Endodermal cell (in vitro differentiated cells): ENCODE measurements at places on chromosomes 5 and 9. TPM values are rescaled to one million over a fixed set of nuclear protein-coding genes. Genes with fewer than 3 reads are reported as not detected.

- H3K36me3 ChIP-seq = no peaks in the 10 kb centered on the region
- H3K4me3 ChIP-seq = peak overlapping the region; percentile 84
- H3K27ac ChIP-seq = no peak overlapping the region
- no peak for DNase-seq
- H3K4me1 ChIP-seq = no peaks in the 10 kb centered on the region
Observed at GRCh38 chr5:31194892-31195555, 1.5 kb downstream of the CDH6 start.

DNA sequence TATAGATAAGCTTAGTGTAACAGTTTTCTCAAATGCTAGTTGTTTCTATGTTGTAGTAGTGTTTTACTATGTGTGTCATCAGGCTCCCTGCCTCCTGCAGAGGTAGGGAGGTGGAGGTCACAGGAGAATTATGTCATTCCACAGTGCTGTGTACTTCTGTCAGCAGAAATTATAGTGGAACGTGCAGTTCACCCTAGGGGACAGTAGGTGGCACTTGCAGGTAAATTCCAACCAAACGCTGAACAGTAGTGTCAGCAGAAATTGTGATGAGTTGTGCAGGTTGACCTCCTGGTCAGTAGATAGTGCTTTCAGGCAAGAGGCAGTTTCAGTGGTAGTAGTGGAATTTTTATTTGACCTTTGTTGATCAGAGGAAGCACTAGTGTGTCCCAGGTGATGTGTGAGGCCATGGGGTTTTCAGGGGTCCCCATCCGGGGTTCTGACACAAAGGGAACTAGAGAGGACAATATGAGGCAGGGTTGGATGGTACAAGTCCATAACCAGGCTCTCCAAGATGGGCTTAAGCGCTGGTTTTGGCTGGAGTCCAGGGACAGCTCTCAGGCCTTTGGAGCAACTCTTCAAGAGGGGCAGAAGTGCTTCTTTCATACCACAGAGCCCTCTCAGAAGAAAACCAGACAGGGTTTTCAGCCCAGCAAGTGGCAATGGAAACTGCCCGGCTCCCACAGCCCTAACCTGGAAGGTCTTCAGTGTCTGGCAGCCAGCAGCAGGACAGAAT is 402.9 kb downstream of the CYLC2 start:
- H3K27ac ChIP-seq = no peak overlapping the region
- no peaks in the 10 kb centered on the region for H3K36me3 ChIP-seq
- no peaks in the 10 kb centered on the region for H3K4me1 ChIP-seq
- no peak overlapping the region for H3K4me3 ChIP-seq
- no peaks in the 10 kb centered on the region for H3K27me3 ChIP-seq

- peaks cover 4% of the 10 kb centered on the region for H3K4me1 ChIP-seq
- no peaks in the 10 kb centered on the region for H3K36me3 ChIP-seq
- peaks cover 58% of the 10 kb centered on the region for H3K27me3 ChIP-seq
- no peak overlapping the region for H3K4me3 ChIP-seq
- DNase-seq = no peak
- H3K27ac ChIP-seq = no peak overlapping the region
Observed at GRCh38 chr5:38709678-38710306, 136.0 kb upstream of the OSMR start.

- H3K4me3 ChIP-seq = no peak overlapping the region
- no peaks in the 10 kb centered on the region for H3K27me3 ChIP-seq
- H3K27ac ChIP-seq = no peak overlapping the region
- H3K36me3 ChIP-seq = no peaks in the 10 kb centered on the region
Observed at GRCh38 chr9:75935591-75935990, 45.1 kb downstream of the PCSK5 start.

DNA sequence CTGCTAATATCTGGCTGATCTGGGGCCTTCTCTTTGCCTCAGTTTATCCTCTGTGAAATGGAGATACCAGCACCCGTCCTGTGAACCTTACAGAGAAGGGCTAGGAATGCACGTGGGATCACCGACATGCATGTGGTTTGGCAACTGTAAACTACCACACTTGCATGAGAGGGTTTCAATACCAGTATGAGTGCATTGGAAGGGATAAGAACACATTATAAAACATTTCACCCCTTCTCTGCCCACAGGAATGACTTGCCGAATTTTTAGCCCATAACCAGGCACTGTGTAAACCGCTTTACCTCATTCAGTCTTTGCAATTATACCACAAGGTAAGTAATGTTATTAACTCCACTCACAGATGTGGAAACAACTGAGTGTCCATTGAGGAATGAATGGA is 8.9 kb upstream of the RAB14 start:
- H3K4me1 ChIP-seq = no peaks in the 10 kb centered on the region
- H3K27ac ChIP-seq = no peak overlapping the region
- no peak for DNase-seq
- H3K36me3 ChIP-seq = no peaks in the 10 kb centered on the region

GRCh38 chr5:132057498-132058255 is 2.8 kb upstream of the IL3 start:
- peak; percentile 24 for DNase-seq
- H3K4me3 ChIP-seq = no peak overlapping the region
- no peaks in the 10 kb centered on the region for H3K36me3 ChIP-seq
- no peaks in the 10 kb centered on the region for H3K27me3 ChIP-seq

- no peaks in the 10 kb centered on the region for H3K27me3 ChIP-seq
- H3K36me3 ChIP-seq = no peaks in the 10 kb centered on the region
- H3K4me1 ChIP-seq = no peaks in the 10 kb centered on the region
Observed at GRCh38 chr5:56264417-56265025, 31.4 kb upstream of the ANKRD55 start.

GRCh38 chr5:101605700-101606099 is 690.4 kb downstream of the SLCO4C1 start:
- no peak overlapping the region for H3K27ac ChIP-seq
- no peak overlapping the region for H3K4me3 ChIP-seq
- no peaks in the 10 kb centered on the region for H3K27me3 ChIP-seq
- no peaks in the 10 kb centered on the region for H3K36me3 ChIP-seq

DNA sequence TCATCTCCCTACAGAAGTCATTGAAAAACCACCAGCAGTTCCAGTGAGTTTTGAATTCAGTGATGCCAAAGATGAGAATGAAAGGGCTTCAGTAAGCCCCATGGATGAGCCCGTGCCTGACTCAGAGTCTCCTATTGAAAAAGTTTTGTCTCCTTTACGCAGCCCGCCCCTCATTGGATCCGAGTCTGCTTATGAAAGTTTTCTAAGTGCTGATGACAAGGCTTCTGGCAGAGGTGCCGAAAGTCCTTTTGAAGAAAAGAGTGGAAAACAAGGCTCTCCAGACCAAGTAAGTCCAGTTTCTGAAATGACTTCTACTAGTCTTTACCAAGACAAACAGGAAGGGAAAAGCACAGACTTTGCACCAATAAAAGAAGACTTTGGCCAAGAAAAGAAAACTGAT is 90.1 kb downstream of the MAP1B start:
- no peak overlapping the region for H3K4me3 ChIP-seq
- DNase-seq = no peak
- no peak overlapping the region for H3K27ac ChIP-seq
- H3K36me3 ChIP-seq = peaks cover 99% of the 10 kb centered on the region
- no peaks in the 10 kb centered on the region for H3K27me3 ChIP-seq
- no peaks in the 10 kb centered on the region for H3K4me1 ChIP-seq

DNA sequence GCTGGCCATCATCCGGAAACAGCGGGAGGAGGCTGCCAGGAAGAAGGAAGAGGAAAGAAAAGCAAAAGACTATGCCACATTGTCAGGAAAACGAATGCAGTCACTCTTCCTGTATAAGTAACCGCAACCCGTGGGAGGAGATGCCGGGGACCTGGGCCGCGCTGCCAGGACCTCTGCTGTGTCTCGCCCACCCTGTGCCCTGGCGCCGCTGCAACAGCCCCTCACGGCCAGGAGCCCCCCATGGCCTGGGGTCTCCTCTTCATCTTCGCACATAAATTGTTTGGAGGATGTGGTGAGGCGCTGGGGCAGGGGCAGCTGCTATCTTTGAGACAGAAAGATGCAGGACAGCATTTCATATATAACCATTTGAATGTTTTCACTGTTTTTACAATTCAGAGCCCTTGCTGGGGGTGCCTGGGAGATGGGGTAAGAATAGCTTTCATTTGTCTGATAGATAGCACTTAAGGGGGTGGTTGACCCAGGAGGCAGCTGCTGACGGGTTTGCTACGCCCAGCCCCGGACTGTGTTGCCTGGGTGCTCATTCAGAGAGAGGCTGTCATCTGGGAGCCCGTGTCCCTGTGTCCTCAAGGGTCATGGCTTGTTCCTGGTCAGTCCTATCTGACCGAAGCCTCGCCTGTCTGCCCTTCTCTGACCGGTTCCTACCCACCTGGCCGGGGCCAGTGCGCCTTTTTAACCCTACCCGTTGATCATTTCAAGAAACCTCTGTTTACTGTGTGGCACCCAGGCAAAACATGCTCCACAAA is 1067.7 kb upstream of the COX7C start:
- no peaks in the 10 kb centered on the region for H3K36me3 ChIP-seq
- DNase-seq = no peak
- H3K4me3 ChIP-seq = no peak overlapping the region
- H3K27me3 ChIP-seq = no peaks in the 10 kb centered on the region
- no peak overlapping the region for H3K27ac ChIP-seq
- no peaks in the 10 kb centered on the region for H3K4me1 ChIP-seq

- no peaks in the 10 kb centered on the region for H3K27me3 ChIP-seq
- H3K36me3 ChIP-seq = no peaks in the 10 kb centered on the region
- H3K4me1 ChIP-seq = no peaks in the 10 kb centered on the region
- H3K4me3 ChIP-seq = no peak overlapping the region
- H3K27ac ChIP-seq = no peak overlapping the region
Observed at GRCh38 chr9:90665072-90665471, 22.4 kb upstream of the DIRAS2 start.

GRCh38 chr9:124199474-124199873 is 58.3 kb upstream of the NEK6 start:
- H3K4me1 ChIP-seq = no peaks in the 10 kb centered on the region
- no peak overlapping the region for H3K4me3 ChIP-seq
- H3K36me3 ChIP-seq = no peaks in the 10 kb centered on the region
- peak; percentile 21 for DNase-seq
- no peak overlapping the region for H3K27ac ChIP-seq

DNA sequence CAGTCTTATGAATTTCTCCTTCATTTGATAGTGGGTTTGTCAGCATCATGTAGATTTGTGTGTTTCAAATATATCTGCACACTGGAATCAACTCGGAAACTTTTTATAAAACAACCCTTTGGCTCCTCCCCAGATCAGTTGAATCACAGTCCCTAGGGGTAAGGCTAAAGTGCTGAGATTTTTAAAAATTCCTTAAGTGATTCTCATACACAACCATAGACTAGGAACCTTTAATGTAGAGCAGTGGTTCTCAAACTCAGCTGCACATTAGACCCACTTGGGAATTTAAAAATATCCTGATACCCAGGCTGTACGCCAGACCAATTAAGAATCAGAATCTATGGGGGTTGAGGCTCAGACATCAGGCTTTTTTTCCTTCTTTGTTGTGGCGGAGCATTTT is 17.5 kb upstream of the JAK2 start:
- no peak for DNase-seq
- no peaks in the 10 kb centered on the region for H3K4me1 ChIP-seq
- no peak overlapping the region for H3K4me3 ChIP-seq

- no peak overlapping the region for H3K27ac ChIP-seq
- peaks cover 10% of the 10 kb centered on the region for H3K4me1 ChIP-seq
- no peak overlapping the region for H3K4me3 ChIP-seq
Observed at GRCh38 chr5:172141949-172142319, 46.1 kb downstream of the STK10 start.

GRCh38 chr9:7935681-7936080 is 136.1 kb upstream of the DMAC1 start:
- no peak overlapping the region for H3K4me3 ChIP-seq
- DNase-seq = no peak
- no peaks in the 10 kb centered on the region for H3K36me3 ChIP-seq
- peaks cover 2% of the 10 kb centered on the region for H3K27me3 ChIP-seq
- H3K4me1 ChIP-seq = no peaks in the 10 kb centered on the region

GRCh38 chr5:62814991-62815390 is 236.4 kb downstream of the LRRC70 start:
- no peaks in the 10 kb centered on the region for H3K4me1 ChIP-seq
- no peak for DNase-seq
- no peak overlapping the region for H3K27ac ChIP-seq
- no peak overlapping the region for H3K4me3 ChIP-seq
- no peaks in the 10 kb centered on the region for H3K36me3 ChIP-seq

DNA sequence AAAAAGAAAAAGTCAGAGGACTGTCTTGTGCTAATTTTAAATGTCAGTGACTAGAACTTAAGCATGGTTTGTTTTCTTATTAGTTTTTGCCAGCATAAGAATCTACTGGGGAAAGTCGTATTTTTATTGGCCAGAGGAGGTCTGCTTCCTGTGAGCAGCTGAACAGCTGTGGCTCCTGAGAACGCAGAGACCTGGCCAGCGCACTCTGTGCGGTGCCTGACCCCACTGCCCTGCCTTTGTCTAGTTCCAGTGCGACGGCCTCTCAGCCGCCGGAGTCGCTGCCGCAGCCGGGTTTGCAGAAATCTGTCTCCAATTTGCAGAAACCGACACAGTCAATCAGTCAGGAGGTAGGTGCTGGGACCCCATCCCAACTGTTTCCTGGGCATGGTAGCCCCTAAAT is 42.5 kb downstream of the PRRC2B start:
- H3K4me3 ChIP-seq = no peak overlapping the region
- peaks cover 95% of the 10 kb centered on the region for H3K36me3 ChIP-seq
- H3K27me3 ChIP-seq = no peaks in the 10 kb centered on the region
- DNase-seq = no peak
- H3K27ac ChIP-seq = peak overlapping the region; percentile 69

DNA sequence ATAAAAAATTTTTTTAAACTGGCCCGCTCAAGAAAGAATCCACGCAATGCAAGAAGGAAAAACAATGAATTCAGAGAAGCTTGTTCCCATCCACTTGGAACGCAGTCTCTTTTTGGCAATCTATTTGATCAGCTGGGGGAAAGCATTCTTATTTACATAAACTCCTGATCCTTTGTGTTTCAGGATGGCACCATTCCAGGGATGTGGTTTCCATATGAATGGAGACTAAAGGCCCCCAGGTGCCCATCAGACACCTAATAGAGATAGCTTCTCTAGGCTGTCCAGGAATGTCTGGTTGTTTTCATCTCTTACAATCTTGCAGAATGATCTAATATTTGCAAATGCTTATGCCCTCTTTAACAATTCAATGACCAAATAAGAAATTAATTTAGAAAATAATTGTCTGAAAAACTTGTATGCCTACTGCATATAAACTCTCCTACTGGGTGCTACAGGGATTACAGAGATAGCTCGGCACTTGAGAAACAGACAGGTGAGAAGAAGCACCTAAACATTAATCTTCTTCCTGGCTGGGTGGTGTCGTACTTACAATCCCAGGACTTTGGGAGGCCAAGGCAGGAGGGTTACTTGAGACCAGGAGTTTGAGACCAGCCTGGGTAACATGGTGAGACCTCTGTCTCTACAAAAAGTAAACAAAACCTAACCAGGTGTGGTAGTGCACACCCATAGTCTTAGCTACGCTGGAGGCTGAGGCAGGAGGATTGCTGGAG is 3.0 kb upstream of the RASGRF2 start:
- H3K27me3 ChIP-seq = peaks cover 41% of the 10 kb centered on the region
- H3K27ac ChIP-seq = no peak overlapping the region
- no peaks in the 10 kb centered on the region for H3K36me3 ChIP-seq
- H3K4me3 ChIP-seq = no peak overlapping the region
- H3K4me1 ChIP-seq = no peaks in the 10 kb centered on the region
- peak; percentile 73 for DNase-seq

- peaks cover under 1% of the 10 kb centered on the region for H3K27me3 ChIP-seq
- no peak overlapping the region for H3K27ac ChIP-seq
Observed at GRCh38 chr9:130426467-130426773, 18.3 kb upstream of the ASS1 start.

Gene ELAVL2
- 4.7 and 5.5 TPM in 2 replicates for total RNA-seq

Gene MLANA
- not detected in 3 replicates for total RNA-seq

Gene HAVCR1
- total RNA-seq = 0.19 to 1.0 TPM (median 0.60 TPM) in 3 replicates

Gene UHRF2
- total RNA-seq = 76.2 to 83.2 TPM (median 81.6 TPM) in 3 replicates

Gene TRPM3
- 1.8 and 2.3 TPM in 2 replicates for total RNA-seq

Gene C8G
- total RNA-seq = 1.5 and 1.6 TPM in 2 replicates

Gene FBLL1
- 0.60 to 1.1 TPM (median 0.63 TPM) in 3 replicates for total RNA-seq

Gene IFNK
- not detected in 2 replicates for total RNA-seq

Gene TXNDC8
- total RNA-seq = not detected in 2 replicates

Gene WDR31
- total RNA-seq = 7.4 to 9.0 TPM (median 8.4 TPM) in 3 replicates
